ENCODE measurements at places on chromosomes 16 and 17.
A peak's percentile ranks its signal among the peaks of the same experiment; 100 is the strongest.

DNA sequence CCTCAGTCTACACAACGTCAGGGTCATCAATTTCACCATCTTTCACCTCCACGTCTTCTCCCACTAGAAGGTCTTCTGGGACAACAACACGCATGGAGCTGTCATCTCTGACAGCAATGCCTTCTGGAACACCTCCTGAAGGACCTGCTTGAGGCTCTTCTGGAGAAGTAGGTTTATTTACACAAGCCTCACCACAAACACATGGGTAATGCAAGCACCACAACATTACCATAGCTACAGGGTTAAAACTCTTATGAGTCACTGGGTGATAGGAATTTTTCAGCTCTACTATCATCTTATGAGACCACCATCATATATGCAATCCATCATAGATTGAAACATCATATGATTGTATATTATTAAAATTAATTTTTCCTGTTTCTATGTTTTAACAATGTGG is 215.4 kb downstream of the CHD9NB start:
- H3K36me3 ChIP-seq, result no peaks in the 10 kb centered on the region
- H3K27me3 ChIP-seq, result no peaks in the 10 kb centered on the region
- H3K4me1 ChIP-seq, result no peaks in the 10 kb centered on the region
- no peak for DNase-seq
- H3K4me3 ChIP-seq, result no peak overlapping the region
- no peak overlapping the region for H3K27ac ChIP-seq

DNA sequence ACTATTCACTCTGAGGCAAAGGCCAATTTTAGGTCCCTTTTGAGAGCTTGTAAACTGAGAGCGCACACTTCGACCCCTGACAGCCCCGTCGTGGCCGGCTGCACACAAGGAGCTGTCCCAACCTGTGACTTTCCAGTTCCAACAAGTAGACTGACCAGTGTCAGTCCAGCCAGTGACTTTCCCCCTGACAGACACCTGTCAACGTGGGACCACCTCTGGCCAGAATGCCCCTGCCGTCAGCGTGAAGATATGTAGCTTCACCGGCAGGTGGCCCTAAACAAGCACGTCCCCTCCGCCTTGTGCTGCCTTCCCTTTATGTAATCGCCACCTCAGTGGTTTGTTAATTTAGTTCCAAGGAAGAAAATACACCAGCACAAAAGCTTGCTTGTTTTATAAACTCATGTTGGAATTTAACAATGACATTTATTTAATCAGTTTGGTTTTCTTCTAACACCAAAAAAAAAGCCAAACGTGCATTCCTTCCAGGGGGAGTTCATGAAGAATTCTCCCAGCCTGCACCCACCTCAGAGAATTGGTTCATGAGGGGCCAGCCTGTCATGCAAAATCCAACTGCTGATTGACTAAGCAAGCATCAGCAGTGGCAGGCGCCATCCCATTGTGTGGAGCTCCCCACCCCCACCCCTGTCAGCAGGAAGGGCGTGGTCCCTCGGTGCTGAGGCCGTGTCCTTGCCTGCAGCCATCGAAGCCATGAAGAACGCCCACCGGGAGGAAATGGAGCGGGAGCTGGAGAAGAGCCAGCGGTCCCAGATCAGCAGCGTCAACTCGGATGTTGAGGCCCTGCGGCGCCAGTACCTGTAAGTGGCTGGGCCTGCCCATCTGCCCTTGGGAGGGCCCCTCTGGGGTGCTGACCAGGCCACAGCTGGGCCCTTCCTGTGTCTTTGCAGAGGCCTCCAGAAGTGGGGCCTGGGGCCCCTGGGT is 33.9 kb downstream of the PLD6 start:
- peak overlapping the region; percentile 85 for H3K27ac ChIP-seq
- peaks cover 20% of the 10 kb centered on the region for H3K4me1 ChIP-seq
- no peak overlapping the region for H3K4me3 ChIP-seq

DNA sequence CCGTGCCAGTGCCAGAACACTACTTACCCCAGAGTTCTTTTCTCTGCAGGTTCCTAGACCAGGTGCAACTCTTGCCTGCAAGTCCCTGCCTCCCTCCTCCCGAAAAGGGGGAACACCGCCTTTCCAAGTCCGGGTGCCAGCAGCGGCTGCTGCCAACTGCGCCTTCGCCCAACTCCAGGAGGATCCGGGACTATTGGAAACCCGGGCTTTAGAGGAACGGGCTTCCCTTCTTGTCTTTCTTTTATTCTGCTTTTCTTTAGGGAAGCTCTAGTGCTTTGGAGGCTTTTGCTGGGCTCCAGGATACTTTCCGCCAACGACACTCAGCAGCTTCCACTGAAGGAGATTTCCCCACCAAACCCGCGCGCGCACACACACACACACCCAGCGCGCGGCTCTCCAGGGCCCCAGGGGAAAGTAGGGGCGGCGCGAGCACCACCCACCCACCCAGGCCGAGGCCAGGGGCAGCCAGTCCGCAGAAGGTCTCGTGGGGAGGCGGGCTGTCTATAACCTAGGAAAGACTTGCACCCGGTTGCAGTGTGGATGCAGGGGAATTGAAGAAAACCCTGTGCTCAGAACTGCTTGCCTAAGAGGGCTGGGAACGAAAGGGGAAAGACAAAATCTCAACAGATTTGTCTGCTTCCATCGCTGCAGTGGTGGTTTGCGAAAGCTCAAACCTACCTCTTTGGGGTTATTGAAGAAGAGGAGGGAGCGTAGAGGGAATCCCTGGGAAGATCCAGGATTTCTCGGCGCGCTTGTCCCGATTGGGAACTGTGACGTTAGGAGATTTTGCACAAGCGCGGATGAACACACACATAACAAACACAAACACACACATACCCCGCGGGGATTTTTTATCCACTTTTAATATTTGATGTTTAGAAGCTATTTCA is 977 bp upstream of the CA10 start:
- no peak overlapping the region for H3K27ac ChIP-seq
- H3K36me3 ChIP-seq, result no peaks in the 10 kb centered on the region
- peaks cover 16% of the 10 kb centered on the region for H3K27me3 ChIP-seq
- H3K4me1 ChIP-seq, result peaks cover 12% of the 10 kb centered on the region
- DNase-seq, result peak; percentile 30

DNA sequence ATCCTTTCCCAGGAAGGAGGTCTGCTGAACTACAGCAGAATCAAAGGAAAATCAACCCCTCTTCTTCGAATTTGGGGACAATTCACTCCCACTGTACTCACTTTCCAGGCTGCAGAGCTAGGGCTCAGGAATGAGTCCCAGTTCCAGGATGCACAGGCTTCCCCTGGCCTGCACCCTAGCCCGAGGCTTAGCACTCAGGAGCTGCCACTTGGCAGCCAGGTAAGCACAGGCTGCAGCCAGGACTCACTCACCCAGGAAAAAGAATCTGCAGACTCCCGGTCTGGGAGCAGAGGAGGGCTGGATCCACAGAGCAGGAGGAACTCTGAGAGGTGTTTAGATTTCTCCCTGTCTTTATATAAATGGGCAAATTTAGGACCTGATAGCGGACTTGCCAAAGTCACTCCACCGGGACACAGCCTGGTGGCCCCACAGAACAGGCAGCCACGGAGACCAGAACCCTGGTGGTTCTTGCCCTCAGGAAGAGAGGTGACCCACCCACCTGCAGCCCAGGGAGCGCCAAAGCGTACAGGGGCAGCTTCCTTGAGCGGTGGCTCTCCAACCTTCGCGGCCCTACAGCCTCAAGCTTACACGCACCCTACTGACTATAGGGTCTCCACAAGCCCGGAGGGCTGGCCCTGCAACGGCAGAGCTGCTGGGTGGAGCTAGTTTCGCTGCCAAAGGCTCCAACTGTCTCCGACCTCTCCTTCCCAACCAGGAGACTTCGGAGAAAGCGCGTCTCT is 4.8 kb downstream of the CBLN1 start:
- peaks cover 14% of the 10 kb centered on the region for H3K36me3 ChIP-seq
- peaks cover 40% of the 10 kb centered on the region for H3K27me3 ChIP-seq
- H3K4me3 ChIP-seq, result no peak overlapping the region
- peaks cover 27% of the 10 kb centered on the region for H3K4me1 ChIP-seq

DNA sequence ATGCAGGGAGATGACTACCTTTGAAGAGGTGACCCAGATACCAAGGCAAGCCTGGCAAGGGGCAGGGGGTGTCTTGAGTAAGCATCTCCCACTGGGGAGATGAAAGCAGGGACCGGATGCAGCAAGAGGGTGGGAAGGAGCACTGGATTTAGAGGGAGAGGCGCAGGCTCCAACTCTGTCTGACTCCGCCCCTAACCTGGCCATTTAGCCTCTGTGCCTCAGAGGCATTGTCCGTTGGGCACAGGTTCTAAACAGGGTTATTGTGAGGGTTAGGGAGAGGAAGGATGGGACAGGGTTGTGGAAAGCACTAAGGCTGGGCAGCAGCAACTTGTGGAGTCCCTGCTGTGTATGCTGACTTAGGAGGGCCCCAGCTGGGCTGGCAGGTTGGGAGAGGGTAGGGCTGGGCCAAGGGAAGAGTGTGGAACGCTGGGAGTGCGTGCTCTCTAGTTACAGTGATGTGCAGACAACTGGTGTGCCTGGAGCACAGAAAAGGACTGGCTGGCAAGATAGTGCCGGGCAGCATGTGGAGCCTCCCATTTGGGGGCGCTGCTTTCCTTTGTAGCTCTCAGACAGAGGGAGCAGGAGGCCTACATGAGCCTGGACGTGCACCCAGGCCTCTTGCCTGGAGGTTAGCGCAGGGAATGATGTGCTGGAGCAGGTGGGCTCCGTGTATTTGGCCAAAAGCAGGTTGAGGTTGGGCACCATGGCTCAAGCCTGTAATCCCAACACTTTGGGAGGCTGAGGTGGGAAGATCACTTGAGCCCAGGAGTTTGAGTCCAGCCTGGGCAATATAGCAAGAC is 26.2 kb downstream of the TBX2 start:
- peaks cover 2% of the 10 kb centered on the region for H3K27me3 ChIP-seq
- H3K4me3 ChIP-seq, result no peak overlapping the region
- H3K36me3 ChIP-seq, result no peaks in the 10 kb centered on the region
- no peak for DNase-seq

- no peak for DNase-seq
- no peak overlapping the region for H3K27ac ChIP-seq
- peaks cover 2% of the 10 kb centered on the region for H3K4me1 ChIP-seq
- H3K27me3 ChIP-seq, result peaks cover 3% of the 10 kb centered on the region
- peak overlapping the region; percentile 84 for H3K4me3 ChIP-seq
- H3K36me3 ChIP-seq, result no peaks in the 10 kb centered on the region
Measured at GRCh38 chr16:88569614-88569984, 604 bp upstream of the ZC3H18 start.

DNA sequence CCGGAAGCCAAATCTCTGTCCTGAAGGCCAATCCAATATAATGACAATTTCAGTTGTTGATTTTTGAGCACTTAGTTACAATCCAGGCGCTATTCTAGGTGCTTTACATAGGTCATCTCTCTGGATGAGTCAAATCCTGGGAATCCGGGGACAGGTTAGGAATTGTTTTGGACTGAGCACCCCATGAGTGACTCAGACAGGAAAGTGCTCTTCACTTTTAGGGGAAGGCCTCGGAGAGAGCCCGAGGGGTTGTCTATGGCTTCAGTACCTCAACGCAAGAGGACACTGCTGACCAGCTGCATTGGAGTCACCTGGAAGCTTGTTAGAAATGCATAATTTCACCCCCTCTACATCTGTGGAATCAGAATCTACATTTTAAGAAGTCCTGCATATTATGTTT is 108.8 kb downstream of the IRX5 start:
- no peak for DNase-seq
- peaks cover 5% of the 10 kb centered on the region for H3K27me3 ChIP-seq
- H3K4me1 ChIP-seq, result no peaks in the 10 kb centered on the region
- no peak overlapping the region for H3K27ac ChIP-seq

GRCh38 chr17:41618341-41619035 is 5.9 kb downstream of the KRT17 start:
- peaks cover 6% of the 10 kb centered on the region for H3K36me3 ChIP-seq
- peaks cover 2% of the 10 kb centered on the region for H3K27me3 ChIP-seq

GRCh38 chr16:11370084-11370931 is 25.0 kb downstream of the RMI2 start:
- H3K27ac ChIP-seq, result no peak overlapping the region
- peaks cover 3% of the 10 kb centered on the region for H3K27me3 ChIP-seq
- no peak overlapping the region for H3K4me3 ChIP-seq
- no peaks in the 10 kb centered on the region for H3K4me1 ChIP-seq

DNA sequence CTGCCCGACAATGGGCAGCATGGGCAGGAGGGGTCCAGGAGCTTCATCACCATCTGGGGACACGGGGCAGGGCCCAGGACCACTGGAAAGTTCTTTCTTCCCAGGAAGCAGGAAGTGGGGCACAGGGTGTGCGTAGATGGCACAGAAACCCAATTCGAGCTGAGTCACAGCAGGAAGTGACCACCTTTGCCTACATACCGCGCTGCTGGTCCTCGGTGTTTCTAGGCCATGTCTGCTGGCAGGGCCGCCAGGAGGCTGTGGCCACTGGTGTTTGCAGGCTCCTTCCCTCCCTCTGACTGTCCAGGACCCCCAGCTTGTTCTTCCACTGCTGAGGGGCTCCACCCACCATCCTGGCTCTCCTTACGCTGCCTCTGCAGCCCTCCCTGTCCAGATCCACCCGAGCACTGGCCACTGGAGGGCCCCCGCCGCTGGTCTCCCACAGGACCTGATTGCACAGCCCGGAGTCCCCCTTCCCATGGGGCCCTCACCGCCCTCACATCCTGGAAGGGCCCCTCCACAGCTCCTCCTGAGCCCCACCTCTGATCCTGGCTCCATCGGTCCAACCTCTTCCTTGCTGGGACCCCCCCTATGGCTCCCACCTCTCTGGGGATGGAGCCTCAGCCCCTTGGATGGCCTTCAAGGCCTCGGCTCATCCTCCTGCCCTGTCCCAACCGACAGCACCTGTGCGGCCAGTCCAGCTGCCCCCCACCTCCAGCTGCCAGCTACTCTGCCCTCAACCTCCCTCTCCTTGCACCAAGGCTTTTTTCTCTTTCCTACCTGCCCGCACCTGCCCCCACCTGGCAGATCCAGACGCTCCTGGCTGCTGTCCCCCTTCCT is 14.5 kb upstream of the RASD1 start:
- no peak overlapping the region for H3K4me3 ChIP-seq
- peaks cover 7% of the 10 kb centered on the region for H3K4me1 ChIP-seq
- no peaks in the 10 kb centered on the region for H3K36me3 ChIP-seq
- H3K27ac ChIP-seq, result no peak overlapping the region

DNA sequence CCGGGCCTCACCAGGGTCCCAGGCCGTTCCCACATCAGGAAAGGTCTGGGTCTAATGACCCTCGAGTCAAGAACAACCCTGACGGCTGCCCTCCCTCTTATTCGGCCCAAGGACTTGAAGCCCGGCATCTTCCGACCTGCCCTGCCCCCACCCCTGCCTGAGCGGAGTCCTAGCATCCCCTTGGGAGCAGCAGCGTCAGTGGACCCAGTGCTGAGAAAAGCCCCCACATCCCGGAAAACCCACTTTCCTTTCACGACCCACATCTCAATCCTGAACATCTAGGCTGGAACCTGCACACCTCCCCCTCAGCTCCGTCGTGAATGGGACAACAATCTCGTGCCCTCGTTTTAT is 769 bp downstream of the TMEM88 start:
- H3K4me3 ChIP-seq, result no peak overlapping the region
- no peak overlapping the region for H3K27ac ChIP-seq
- DNase-seq, result no peak
- peaks cover 26% of the 10 kb centered on the region for H3K27me3 ChIP-seq
- H3K4me1 ChIP-seq, result peaks cover 22% of the 10 kb centered on the region

GRCh38 chr17:38585056-38585917 is 20.5 kb downstream of the SRCIN1 start:
- H3K4me1 ChIP-seq, result peaks cover 41% of the 10 kb centered on the region
- H3K27ac ChIP-seq, result peak overlapping the region; percentile 17
- DNase-seq, result no peak
- no peaks in the 10 kb centered on the region for H3K36me3 ChIP-seq

GRCh38 chr16:70432723-70433457 is 6.0 kb downstream of the ST3GAL2 start:
- peak; percentile 55 for DNase-seq
- peaks cover 3% of the 10 kb centered on the region for H3K36me3 ChIP-seq
- H3K27ac ChIP-seq, result peak overlapping the region; percentile 80
- peak overlapping the region; percentile 84 for H3K4me3 ChIP-seq
- peaks cover 63% of the 10 kb centered on the region for H3K4me1 ChIP-seq
